Stimulated activated CD4-positive, alpha-beta T cell treated with anti-CD3 and anti-CD28 coated beads, TNF-alpha, amount 100 ng/mL, for 1 hour (primary cell): ENCODE measurements at places on chromosomes 11 and 22.

DNA sequence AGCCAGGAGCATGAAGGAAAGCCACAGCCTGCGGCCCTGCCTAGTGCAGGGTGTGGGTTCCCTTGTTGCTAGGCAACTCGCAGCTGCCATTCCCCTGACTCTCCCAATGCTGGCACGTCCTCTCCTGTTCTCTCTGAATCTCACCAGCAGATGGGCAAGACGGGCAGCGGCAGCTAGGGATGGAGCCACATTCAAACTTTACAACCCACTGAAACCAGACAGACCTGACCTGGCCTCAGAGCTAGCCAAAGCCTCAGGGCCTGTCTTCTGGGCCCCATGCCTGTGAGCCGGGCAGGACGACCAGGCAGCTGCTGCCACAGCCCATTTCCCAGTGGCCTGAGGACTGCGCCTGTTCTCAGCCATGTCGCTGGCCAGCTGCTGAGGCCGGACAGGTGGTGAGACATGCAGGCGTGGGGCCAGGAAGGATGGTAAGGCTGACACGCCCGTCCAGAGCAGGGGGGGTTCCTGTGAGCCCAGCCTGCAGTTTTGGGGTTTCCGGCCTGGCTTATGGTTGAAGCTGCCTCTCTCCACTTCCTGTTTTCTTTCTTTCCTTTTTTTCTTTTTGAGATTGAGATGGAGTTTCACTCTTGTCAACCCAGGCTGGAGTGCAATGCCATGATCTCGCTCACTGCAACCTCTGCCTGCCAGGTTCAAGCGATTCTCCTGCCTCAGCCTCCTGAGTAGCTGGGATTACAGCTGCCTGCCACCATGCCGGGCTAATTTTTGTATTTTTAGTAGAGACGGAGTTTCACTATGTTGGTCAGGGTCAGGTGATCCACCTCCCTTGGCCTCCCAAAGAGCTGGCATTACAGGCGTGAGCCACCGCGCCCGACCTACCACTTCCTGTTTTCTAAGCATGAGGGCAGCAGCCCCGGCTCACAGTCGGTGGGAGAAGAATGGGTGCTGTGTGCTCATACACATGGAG lies 4.1 kb downstream of the SUN2 start:
- DNase-seq, result no peak

DNA sequence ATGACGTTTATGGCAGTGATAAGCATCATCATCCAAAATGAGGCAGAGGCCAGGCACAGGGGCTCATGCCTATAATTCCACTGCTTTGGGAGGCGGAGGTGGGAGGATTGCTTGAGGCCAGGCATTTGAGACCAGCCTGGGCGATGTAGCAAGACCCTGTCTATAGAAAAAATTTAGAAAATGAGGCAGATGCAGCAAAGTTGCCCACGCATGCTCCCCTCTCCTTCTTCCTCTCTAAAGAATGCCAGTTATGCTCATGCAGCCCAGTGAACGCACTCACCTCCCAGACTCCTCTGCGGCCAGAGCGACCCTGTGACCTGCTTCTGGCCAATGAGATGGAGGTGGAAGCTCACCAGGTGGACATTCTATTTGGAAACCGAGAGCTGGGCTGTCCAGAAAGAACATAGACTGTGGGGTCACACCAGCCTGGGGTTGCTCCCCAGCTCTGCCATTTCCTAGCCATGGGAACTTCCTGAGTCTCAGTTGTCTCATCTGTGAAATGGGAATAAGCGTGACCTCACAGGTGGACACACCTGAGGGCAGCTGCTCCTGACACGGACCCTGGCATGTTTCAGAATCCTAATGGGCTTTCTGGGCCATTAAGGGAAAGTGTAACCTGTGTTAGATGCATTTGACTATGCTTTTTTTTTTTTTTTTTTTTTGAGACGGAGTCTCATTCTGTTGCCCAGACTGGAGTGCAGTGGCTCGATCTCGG lies 44.9 kb downstream of the MCM5 start:
- DNase-seq, result no peak

DNA sequence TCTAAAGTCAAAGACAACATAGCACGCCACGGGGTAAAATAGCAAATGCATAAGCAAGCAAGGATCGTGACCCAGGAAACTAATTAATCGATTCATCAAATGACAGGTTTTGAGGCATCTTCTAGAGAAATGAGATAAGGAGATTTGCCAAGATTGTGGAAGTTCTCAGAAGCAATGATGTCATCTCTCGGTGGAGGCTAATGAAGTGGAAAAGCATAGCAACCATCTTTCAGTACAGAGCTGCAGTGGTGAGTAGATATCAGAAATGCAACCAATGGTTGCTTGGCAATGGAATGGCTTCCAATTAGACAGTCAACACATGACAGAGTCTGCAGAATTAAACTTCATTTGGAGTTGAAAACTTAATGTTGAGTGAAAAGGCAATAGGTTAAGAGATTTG lies 116.0 kb downstream of the KIRREL3 start:
- DNase-seq, result no peak

GRCh38 chr11:3822312-3822711 lies 14.0 kb downstream of the PGAP2 start:
- DNase-seq, result no peak

DNA sequence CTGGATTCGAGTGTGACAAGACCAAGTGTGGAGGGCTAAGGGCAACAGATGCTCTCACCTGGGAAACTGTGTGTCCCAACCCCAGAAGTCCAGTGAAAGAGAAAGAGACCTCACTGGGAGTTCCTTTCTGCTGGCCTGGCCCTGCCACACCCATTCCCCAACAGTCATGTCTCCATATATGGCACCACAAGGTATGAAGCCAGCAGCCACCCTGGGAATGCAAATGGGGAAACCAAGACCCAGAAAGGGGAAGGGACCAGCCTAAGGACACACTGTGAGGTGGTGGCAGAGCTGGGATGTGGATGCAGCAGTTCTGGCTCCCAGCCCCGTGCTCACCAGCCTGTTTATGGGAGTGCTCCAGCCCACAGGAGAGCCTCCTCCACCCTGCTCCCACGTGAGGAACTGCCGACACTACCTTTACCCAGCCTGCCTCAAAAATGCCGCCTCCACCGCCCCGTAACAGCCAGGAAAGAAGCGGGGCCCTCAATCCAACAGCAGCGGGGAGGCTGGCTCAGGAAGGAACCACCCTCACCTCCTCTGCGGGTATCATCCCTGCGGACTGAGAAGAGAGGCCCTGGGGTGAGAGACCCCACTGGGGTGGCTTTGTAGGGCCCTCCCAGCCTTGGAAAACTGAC lies 12.6 kb downstream of the LMO1 start:
- DNase-seq, result no peak

DNA sequence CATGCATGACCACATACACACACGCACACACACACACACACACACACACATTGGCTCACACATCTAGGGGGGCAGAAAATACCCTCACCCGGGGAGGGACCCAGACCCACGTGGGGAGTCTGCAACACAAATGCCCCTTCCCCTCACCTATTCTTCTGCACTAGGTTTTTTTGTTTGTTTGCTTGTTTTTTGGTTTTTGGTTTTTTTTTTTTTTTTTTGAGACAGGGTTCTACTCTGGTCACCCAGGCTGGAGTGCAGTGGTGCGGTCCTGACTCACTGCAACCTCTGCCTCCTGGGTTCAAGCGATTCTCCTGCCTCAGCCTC lies 28.4 kb downstream of the WEE1 start:
- no peak for DNase-seq

GRCh38 chr11:115224551-115224950 lies 279.7 kb downstream of the CADM1 start:
- no peak for DNase-seq

- no peak for DNase-seq
Measured at GRCh38 chr11:64864135-64864472, 14.3 kb downstream of the EHD1 start.

- no peak for DNase-seq
Measured at GRCh38 chr22:23187211-23187610, 6.9 kb downstream of the BCR start.

- DNase-seq, result no peak
Measured at GRCh38 chr11:85903406-85903805, 48.2 kb downstream of the CCDC83 start.

DNA sequence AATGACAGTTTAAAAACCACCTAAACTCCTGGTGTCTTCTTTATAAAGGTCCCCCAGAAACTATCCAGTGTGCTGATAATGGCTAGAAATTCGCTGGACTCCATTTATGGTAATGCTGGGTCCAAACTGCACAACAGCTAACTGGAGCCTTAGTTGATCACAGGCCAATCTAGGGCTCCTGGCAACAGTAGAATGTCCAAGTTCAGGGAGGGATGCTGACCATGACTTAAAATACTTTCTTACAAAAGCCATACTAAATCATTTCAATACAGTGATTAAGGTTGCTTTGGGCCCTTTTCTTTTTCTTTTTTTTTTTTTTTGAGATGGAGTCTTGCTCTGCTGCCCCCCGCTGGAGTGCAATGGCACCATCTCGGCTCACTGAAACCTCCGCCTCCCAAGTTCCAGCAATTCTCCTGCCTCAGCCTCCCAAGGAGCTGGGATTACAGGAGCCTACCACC lies 14.5 kb upstream of the GAB2 start:
- no peak for DNase-seq

- no peak for DNase-seq
Measured at GRCh38 chr22:44243761-44244160, 63.0 kb downstream of the PARVG start.

- DNase-seq, result no peak
Measured at GRCh38 chr11:73158356-73159051, 16.4 kb upstream of the FCHSD2 start.

GRCh38 chr22:37608477-37609239 lies at the start of gene GGA1:
TSS of gene GGA1 (plus strand) at chr22:37608834. CDS start at chr22:37608861, 27 bp downstream.
- DNase-seq, result peak; percentile 91

- no peak for DNase-seq
Measured at GRCh38 chr11:125624756-125625213, at the start of gene CHEK1. TSS of gene CHEK1 (plus strand) at chr11:125625163. CDS start at chr11:125626769, 1,606 bp downstream.

DNA sequence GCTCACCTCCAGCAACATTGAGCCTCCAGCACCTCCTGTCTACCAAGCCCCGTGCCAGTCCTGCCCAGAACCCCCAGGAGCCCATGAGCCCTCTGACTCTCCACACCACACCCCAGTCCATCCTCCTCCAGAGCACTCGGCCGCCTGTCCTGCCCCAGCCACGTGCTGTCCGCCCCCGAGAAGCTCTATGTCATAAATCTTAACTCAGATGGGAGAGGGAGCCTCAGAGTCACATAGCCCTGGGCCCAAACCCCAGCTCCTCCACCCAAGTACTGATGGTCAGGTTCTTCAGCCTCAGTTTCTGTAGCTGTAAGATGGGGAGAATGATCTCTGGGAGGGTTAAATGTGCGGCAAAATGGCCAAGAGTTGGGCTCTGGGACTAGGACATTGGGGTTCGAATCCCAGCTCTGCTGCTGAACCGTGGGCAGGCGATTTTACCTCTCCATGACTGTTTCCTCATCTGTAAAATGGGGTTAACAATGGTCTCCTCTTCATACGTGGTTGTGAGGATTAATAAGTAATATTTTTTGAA lies 27.8 kb downstream of the CYTH4 start:
- DNase-seq, result no peak

DNA sequence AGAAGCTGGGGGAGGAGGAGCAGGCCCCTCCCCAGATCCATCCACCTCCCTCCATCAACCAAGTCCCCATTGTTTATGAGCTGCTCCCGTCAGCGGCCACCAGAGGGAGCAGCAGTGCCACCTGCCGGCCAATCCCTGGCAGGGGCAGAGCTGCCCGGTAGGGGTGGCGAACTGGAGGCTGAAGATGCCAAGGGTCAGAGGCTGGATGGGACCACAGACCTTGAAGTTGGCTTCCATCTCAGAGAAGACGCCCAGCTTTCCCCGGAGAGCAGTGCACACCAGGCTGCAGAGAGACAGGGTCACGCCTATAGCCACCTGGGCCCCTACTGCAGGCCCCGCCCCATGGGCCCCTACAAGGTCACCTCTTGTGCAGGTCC lies 3.6 kb downstream of the FIBP start:
- DNase-seq, result peak; percentile 77

- no peak for DNase-seq
Measured at GRCh38 chr11:11296434-11296833, 56.6 kb downstream of the CSNK2A3 start.

- DNase-seq, result no peak
Measured at GRCh38 chr22:17777717-17778044, 3.4 kb upstream of the BID start.

GRCh38 chr11:74822170-74822569 lies 73.5 kb downstream of the RNF169 start:
- DNase-seq, result no peak

DNA sequence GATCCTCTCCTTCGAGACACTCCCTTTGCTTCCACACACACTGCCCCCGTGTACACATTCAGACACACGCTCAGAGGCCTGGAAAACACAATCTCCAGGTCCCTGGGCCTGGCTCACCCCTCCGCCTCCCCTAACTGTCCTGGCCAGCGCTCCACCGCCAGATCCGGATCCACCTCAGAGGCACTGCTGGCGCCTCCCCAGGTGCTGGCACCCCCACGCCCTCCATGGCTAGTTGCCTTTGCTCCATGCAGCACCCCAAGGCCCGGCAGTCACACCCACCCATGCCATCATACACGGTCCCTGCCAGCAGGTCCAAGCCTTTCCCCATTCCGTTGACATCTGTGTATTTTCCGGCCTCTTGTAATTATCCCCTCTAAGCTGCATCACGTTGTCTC lies 11.1 kb downstream of the SPTBN2 start:
- no peak for DNase-seq

DNA sequence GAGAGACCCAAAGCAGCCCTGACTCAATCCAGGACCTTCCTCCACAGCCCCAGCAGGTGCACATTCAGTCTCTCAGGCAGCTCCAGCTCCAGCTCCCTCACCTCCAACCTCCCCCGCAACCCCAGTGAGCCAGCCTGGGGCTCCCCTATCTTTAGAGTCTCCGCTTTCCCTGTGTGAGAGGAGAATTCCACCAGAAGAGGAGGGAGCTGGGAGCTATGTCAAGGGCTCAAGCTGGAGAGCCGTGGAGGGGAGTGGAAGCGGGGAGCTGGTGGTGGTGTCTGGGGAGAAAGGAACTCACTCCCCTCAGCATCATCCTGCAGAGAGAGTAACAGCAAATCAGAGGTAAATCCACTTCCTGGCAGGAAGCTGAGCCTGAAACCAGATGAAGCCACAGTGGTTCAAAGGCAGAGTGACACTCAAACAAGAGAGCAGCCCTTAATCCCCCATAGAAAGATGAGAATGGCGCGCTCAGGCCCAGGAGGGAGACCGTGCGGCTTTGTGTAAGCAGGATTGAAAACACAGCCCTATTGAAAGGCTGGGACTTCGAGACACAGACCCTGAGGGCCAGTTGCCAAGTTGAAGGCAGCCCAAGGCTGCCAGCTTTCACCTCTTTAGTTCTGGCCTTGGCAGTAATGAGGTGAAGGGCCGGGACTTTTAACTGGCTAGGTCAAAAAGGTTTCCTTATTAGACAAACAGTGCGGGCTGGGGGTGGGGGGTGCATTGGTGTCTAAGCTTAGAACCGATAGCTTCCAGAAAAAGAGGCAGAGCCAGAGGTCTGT lies 21.4 kb upstream of the CDON start:
- DNase-seq, result no peak

- DNase-seq, result peak; percentile 21
Measured at GRCh38 chr11:88543902-88544655, 206.5 kb upstream of the CTSC start.

DNA sequence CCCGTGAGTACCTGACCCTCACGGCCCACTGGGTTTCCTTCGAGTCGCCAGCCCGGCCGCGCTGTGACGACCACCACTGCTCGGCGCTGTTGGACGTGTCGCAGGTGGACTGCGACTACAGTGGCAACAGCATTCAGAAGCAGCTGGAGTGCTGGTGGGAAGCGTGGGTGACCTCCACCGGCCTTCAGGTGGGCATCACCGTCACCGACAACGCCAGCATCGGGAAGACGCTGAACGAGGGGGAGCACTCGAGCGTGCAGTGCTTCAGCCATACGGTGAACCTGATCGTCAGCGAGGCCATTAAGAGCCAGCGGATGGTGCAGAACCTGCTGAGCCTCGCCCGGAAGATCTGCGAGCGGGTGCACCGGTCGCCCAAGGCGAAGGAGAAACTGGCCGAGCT lies 32.2 kb downstream of the ZBED4 start:
- DNase-seq, result no peak
